ENCODE measurements at places on chromosomes 2 and 18.

DNA sequence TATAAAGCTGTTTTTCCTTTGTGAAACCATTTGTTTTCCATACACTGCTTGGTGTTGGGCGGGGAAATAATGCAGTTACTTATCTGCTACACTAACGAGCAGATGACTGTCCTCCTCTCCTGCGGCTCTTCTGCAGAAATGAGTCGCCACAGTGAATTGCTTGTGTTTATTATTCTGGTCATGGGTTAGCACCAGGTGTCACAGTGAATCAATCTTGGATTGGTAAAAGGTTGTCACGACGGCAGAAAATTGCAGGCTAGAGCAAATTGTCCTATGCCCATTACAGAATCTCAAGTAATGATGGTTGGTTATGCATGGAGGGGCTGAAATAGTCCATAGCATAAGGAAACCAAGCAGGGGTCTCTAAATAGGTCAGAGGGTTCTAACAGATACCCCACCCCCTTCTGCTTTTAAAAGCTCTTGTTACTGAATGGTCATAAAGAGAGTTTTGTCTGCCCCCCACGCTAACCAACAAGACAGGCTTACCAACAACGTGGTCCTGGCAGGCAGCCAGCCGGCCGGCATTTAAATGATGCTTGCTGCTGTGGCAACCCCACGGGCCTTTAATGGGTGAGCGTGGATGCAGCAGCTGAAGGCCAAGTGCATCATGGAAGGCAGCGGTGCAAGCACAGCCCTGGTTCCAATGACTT is 29.5 kb downstream of the RAB31 start:
- no peak for DNase-seq

DNA sequence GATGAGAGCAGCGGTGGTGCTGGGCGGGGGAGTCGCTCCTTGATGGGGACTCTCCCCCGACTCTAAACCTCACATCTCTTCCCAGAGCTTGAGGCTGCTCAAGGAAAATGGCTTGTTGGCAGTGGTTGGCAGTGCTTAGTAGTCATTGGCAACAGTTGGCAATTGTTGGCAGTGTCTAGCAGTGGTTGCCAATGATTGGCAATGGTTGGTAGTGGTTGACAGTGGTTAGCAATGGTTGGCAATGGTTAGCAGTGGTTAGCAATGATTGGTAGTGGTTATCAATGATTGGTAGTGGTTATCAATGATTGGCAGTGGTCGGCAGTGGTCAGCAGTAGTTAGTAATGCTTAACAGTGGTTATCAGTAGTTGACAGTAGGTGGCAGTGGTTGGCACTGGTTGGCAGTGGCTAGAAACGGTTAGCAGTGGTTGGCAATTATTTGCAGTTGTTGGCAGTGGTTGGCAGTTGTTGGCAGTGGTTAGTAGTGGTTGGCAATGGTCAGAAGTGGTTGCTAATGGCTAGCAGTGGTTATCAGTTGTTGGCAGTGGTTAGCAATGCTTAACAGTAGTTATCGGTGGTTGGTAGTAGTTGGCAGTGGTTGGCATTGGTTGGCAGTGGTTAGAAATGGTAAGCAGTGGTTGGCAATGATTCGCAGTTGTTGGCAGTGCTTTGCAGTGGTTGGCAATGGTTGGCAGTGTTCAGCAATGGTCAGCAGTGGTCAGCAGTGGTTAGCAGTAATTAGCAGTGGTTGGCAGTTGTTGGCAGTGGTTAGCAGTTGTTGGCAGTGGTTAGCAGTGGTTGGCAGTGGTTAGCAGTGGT is 85.4 kb upstream of the OTOS start:
- no peak for DNase-seq

DNA sequence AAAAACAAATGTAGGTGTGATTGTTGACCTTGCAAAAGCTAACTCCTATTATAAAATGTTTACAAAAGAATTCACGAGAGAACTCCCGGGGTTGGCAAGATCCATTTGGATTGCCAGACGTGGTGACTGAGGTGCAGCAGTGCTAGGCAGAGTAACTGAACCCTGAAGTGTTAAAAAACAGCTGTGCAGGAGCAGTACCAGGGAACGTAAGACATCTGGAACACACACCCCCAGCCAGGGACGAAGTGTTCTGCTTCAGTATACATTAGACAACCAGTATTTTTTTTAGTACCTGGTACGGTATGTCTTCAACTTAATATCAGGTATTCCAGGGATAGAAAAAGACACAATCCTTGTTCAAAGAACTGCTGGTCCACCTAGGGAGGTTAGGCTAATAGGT is 272.1 kb upstream of the EPAS1 start:
- DNase-seq: no peak

DNA sequence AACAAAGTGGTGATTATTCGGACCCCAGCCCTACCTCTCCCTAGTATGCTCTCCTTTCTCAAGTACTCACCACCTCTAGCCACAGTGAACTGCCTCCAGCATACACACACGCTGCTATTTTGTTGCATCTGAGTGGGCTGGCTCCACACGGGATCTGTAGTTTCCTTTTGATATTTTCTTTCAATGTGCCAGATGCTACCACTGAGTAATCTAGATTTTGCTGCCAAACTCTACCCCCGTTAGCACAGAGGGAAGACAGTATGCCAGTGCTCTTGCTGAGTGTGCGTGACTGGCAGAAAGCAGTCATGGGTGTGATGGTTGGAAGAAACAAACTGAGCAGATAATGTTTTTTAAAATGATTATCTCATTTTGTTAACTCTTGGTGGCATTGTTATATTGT is 11.6 kb downstream of the CFLAR start:
- no peak for DNase-seq

DNA sequence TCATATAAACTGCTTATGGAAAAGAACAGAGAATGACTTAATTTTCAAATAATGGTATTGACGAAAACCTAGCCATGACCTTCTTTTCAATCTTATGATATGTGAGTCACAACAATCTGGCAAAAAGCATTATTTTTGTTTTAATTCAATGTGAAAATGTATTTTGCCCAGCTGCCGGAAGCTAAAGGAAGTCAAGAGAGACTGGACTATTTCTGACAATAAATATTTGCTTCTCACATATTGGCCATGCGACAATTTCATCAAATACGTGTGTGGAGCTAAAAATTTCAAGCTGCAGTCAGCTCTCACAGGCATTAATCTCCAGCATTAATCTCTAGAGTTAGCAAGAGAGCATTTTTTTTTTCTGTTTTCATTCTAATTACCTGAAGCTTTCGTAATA is 881.0 kb downstream of the CPS1 start:
- no peak for DNase-seq

- no peak for DNase-seq
Observed at GRCh38 chr2:196213252-196213980, 42.0 kb upstream of the STK17B start.

GRCh38 chr2:180985771-180986395 is 5.5 kb downstream of the UBE2E3 start:
- DNase-seq: no peak

DNA sequence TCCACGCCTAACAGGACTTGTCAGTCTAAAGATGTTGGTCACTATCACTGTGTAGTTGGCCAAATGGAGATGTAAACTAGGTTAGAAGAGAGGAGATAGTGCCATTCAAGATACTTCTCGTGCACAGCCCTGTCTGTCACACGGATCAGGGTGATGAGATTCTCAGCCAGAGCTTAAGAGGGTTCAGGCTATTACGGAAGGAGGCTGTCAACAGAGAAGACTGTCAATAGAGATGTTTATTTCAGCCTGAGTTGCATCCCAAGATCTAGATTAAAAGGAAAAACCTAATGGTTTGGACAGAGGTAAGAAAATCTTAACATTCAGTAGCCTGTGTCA is 83.4 kb downstream of the AAK1 start:
- no peak for DNase-seq
